Small intestine (tissue), 16 donors: ENCODE measurements at places on chromosomes 12 and 14.

DNA sequence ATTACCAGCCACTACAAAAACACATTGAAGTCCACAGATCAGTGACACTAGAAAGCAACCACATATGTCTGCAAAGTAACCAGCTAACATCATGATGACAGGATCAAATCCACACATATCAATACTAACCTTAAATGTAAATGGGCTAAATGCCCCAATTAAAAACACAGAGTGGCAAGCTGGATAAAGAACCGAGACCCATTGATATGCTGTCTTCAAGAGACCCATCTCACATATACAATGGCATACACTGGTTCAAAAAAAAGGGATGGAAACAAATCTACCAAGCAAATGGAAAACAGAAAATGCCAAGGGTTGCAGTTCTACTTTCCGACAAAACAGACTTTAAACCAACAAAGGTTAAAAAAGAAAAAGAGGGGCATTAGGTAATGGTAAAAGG, 307.7 kb downstream of the GPHN start:
- no peak for DNase-seq

- peak; percentile 56 for DNase-seq
Observed at GRCh38 chr12:64682572-64683277, 72.4 kb downstream of the RASSF3 start.

DNA sequence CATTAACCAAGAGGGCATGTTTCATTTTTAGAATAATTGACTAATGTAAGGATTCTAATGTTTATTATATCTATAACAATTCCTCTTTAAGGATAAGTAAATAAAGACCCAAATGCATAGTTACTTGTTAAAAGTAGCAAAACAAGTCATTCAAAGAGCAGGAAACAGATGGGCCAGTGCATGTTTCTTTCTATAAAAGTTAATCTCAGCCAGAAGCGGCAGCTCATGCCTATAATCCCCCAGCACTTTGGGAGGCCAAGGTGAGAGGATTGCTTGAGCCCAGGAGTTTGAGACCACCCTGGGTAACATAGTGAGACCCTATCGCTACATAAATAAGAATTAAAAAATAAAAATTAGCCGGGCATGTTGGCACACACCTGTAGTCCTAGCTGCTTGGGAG, 391.0 kb upstream of the RGS6 start:
- DNase-seq: no peak

- no peak for DNase-seq
Observed at GRCh38 chr14:100804558-100805309, 21.2 kb upstream of the MEG3 start.

- DNase-seq: no peak
Observed at GRCh38 chr14:61625165-61625564, 70.1 kb upstream of the HIF1A start.

DNA sequence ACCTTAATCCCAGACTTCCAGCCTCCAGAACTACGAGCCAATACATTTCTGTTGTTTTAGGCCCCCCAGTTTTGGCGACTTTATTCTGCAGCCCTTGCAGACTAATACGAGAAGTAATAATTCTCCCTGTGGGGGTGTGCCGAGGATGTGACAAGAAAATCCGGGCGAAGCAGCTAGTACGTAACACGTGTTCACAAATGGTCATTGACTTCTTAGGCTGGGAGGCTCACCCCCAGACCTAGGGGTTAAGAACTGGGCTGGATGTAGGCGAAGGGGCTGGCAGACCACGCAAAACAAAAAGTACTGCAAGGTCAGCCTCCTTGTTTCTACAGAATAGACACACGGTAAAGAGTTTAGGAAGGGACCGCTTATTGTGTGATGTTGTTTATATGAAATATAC, 69.8 kb upstream of the ESRRB start:
- no peak for DNase-seq

- no peak for DNase-seq
Observed at GRCh38 chr12:75207338-75208083, 2.1 kb downstream of the KCNC2 start.

DNA sequence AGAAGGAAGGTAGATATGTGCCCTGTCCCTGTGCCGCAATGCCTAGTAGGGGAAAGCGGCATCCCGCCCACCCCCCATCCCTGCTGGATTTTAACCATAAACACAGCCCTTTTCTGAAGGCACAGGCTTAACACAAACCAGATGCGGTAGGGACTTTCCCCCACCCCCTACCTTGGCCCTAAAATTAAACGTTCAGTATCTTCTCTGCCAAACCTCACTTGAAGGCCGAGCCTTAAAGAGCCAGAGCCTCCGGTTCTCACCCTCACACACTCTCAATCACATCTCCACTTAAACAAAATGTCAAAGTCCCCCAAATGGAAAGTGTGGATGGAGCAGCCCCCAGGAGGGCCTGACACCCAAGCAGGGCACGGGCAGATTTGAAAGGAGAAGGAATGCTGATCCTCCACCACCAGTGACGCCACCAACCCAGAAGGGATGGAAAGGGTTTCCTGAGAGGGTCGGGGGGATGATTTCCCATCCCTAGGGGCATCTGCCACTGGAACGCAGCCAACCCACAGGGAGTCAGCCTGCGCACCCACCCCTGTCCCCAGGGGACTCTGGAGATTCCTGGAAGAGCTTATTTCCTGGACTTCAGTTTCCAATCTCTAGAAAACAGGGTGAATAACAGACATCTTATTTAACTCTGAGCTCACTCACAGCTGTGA, 26.4 kb downstream of the ACTN1 start:
- peak; percentile 55 for DNase-seq

DNA sequence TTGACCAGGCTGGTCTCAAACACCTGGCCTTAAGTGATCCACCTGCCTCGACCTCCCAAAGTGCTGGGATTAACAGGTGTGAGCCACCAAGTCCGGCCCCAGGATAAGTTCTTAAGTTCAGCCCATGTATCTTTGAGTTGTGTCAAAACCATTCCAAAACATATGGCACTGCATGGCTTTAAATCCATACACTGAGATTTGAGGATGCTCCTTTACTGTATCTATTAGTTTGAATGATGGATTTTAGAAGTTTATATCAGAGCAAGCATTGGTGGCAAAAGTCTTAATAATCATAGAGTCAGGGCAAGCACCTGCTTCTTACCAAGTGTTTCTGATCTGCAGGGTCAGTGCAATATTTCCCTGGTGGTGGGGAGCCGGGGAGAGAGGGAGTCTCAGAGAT, 6.1 kb downstream of the KRT6B start:
- no peak for DNase-seq

- peak; percentile 84 for DNase-seq
Observed at GRCh38 chr12:120361506-120362208, 7.3 kb downstream of the MSI1 start.

- no peak for DNase-seq
Observed at GRCh38 chr14:105224845-105225570, 23.3 kb upstream of the BTBD6 start.

- DNase-seq: no peak
Observed at GRCh38 chr12:82655751-82656150, 31.0 kb upstream of the TMTC2 start.

DNA sequence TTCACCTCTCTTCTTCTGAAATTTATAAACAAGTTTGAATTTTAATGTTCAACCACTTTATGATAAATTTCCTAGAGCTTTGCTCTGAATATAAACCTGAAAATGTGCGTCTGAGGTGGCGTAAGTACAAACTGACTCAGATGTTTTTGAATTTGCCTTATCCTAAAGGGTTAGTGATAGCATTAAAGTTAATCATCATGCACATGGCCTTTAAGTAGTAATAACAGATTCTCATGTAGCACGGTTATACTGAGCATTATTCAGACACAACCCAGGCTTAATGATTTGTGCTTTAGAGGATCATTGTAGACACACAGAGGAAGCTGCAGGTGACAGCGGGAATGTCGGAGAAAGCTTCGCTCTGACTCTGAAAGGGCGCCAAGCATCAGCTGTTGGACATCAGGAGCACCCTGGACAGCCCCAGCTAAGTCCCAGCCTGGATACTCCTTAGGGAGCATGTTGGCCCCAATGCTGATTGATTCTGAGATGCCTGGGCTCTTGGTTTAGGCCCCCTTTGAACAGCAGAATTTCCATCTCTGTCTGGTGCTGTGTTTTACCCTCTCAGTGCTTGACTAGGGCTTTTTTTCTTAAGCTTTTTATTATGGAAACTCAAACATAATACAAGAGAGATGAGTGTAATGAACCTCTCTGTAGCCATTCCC, 91.1 kb downstream of the PLXNC1 start:
- DNase-seq: no peak

- DNase-seq: no peak
Observed at GRCh38 chr12:38666425-38666824, 239.0 kb downstream of the CPNE8 start.

- DNase-seq: no peak
Observed at GRCh38 chr12:75781532-75782046, 250.0 kb downstream of the PHLDA1 start.
